ENCODE measurements at places on chromosomes 6 and 20.

DNA sequence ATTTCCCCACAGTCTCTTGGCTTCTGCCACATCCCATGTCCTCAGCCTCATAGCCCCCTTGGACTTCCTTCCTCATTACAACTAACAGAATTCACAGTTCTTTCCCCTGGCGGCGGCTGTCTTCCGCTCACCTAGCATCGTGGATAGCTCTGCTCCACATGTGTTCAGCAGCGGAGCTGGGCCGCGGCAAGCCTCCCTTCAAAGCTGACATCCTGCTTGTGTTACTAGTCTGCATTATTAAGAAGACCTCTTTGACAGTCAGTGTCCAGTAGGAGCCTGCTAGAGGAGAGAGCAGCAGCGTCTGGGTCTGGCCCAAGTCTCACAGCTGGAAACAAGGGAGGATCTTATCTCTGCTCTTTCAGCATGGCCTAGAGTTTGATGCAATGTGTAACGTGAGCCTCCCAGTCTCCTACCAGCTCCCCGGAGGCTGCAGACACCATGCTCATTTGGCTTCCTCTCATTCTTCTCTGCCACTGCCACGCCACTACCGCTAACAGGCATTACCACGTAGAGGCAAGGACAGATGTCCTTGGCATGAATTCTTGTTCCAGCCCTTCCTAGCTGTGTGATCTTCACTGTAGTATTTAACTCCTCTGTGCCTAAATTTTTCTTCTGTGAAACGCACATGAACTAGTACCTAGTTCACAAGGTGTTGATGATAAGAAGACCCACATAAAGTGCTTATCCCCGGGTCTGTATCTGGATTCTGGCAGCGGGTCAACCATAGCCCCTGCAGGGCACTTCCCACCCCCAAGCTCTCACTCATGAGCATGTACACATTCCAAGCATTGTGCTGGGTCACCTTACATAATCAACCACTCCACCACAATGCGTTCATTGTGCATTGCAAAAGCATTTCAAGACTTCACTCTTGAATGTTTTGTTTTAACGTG is 107.1 kb upstream of the BACH2 start:
- no peak for DNase-seq

DNA sequence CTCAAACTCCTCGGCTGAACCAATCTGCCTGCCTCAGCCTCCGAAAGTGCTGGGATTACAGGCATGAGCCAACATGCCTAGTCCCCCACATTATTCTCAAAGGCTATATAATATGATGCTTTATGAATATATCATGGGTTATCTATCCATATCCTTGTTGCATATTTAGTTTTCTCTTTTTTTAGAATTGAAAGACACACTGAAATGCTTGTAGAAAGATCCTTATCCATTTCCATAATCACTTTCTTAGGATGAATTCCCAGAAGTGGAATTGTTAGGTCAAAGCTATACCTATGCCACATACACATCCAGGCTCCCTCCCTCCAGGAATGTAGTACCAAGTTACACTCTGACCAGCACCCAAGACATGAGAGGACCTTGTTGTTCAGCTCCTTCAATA is 2.5 kb upstream of the ARFGEF3 start:
- no peak for DNase-seq

- no peak for DNase-seq
Observed at GRCh38 chr6:94736236-94736635, 841.1 kb upstream of the MANEA start.

- DNase-seq: no peak
Observed at GRCh38 chr20:9236458-9236857, 167.6 kb downstream of the PLCB4 start.

DNA sequence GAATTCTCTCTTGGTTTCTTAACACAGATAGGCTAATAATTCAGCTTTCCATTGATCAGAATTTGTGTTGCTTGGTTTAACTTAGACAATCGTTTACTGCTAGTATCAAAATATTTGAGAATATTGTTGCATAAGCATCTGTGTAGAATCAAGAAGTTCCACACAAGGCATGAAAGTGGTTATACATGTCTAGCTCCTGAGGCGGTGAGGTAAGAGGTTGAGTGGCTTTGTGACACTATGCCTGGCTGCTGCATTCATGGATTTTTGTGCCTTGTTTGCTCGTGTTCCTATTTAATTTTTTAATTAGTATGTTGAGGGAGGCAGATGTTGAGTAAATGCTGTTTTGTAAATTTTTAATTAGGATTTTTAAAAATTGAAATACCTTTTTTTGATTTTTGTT is 10.2 kb downstream of the PKIB start:
- no peak for DNase-seq

DNA sequence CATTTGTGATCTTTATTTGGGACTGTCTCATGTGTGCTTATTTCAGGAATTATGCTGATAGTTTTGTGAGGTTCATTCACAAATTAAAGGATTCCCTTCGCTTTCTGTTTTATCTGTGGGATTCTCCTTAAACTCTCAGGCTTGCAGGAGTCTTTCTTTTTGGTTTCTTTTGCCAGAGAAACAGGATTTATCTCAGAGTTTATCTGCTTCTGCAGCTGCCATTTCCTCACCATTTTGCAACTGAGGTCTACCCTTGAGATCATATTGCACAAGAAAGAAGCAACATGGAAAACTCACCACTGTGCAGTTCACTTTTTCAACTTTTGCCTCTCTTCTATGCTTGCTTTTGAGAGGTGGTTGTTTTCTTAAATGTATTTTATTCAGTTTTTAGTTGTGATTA is 201.0 kb downstream of the PRL start:
- no peak for DNase-seq

DNA sequence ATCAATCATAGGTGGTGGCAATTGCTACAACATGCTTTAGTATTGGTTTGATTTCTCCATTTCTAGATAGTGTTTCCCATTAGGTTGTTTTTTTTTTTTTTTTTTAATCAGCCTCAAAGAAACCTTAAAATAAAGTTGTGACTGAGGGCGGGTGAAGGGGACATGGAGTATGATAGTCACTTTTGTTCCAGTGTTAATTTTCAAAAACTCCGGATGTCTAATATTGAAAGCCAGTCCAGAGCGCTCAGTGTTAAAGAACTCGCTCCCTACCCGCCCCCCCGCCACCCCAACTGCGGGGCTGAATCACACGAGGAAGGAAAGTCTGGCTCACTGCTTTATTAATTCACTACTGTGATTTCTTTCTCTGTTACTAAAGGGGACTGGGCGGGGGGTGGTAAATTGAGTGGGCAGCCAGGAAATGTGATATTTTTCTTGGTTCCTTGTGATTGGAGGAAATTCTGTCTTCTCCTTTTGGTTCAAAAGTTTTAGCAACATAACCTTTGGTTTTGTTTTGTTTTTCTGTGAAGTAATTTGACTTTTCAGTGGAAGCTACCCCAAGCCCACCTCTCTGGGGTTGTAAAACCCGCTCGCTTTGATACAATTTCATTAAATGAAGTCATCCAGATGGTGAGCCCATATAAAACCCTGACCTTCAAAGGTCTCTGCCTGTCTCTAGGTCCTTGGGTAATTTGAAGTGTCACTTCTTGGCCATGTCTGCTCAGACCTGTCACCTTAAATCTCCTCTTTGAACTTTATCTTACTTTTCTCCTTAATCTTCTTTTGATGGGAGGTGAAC is 38.0 kb downstream of the TNFAIP3 start:
- no peak for DNase-seq

DNA sequence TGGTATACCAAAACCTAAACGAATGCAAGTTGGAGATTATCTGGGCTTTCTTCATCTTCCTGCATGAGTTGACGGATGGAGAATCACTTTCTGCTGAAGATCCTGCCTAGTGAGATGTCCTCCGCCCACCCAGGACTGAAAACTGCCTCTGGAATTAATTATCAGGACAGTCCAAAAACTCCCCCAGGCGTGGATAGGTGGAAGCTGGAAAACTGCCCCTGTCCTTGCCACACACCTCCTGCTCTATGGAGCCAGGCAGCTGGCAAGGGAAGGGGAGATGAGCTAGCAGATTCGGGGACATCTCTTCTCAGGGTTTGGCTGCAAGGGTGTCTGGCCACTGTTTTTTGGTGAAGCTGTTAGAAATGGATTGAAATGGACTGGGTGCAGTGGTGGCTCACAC is 89.3 kb upstream of the ZNFX1 start:
- no peak for DNase-seq

GRCh38 chr6:166045173-166045859 is 122.3 kb downstream of the TBXT start:
- no peak for DNase-seq

DNA sequence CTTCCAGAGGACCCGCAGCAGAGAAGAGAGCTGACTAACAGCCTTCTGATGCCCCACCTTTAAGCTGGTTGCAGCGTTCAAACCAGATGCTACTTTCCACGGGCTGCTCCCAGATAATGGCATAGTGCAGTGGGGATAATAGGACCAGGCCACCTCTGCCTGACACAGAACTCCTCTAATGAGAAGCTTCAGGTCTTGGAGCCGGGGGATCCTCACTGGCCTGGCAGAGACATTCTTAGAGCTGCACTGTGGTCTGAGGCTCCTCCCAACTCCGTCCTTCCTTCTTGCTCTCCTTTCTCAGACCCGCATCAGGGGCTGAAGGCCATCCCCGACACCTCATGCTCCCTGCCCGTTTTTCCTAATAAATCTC is 206.6 kb upstream of the MARCKS start:
- no peak for DNase-seq

GRCh38 chr6:140779991-140780596 is 1352.6 kb upstream of the GJE1 start:
- DNase-seq: no peak

- DNase-seq: peak; percentile 42
Observed at GRCh38 chr20:62117658-62118057, 4.6 kb upstream of the LSM14B start.

DNA sequence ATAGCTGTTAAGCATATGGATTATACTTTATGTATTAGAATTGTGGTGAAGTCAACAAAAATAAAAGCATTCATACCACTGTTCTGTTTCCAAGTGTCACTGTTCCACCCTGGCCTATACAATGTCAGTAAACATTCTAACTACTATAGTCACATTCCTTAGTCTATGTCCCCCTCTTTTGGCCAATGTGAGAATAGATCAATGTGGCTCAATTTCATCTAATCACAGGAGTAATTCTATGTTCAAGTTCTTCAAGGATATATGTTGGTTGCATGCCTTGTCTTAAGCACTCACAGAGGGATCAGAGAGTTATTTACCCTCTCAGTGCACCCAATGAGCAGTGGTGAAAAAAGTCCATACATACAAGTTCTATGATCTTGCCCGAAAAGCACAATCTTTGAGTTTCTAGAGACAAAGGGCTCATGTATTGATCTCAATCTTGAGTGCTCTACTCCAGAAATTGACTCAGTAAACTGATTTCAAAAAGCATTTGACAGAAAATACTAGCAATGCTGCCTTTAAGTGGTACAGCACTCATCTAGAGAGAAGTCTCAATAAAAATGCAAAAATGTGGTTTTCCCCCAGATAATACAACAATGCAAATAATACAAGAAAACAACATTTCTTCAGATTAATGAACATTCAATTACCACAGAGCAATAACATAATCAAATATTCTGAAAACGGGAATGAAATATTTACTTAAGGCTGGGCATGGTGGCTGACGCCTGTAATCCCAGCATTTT is 16.5 kb downstream of the SMLR1 start:
- no peak for DNase-seq

GRCh38 chr6:37777272-37777834 is 42.2 kb upstream of the ZFAND3 start:
- DNase-seq: no peak

DNA sequence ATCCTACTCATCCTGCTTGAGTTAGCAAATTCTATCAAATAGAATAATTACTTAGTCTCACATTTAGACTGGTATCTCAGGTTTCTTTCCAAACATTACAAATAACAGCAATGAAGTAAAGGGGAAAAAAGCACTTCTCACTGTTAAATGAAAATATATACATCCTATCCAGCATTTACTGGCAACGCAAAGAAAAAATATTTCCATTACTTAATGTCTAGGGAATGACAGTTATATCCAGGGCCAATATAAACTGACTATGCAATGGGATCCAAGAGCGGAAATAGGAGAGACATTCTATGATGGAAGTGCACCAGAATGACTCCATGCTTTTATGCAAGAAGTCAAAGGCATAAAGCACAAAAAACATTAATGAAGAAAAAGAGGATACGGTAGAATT is 60.3 kb downstream of the ME1 start:
- DNase-seq: no peak

DNA sequence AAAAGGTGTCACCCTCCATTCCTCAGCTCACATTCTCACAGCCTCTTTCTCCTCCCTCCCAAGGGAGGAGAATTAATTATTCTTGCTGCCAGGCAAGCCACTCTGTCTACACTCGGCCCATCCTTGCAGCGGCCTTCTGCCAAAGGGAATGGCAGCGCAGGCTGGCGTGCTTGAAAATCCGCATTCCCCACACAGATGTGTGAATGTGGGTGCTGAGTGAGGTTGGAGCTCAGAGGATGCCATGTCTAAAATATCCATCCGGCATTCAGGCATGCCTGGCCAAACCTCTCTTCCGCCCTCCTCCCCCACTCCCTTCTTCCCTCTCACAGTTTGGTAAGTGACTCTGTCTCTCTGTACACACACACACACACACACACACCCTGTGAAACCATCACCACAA is 27.7 kb downstream of the PNPLA1 start:
- DNase-seq: no peak

- DNase-seq: no peak
Observed at GRCh38 chr6:114862819-114863218, 520.0 kb upstream of the HS3ST5 start.

- DNase-seq: no peak
Observed at GRCh38 chr6:16756660-16757255, 4.5 kb downstream of the ATXN1 start.

DNA sequence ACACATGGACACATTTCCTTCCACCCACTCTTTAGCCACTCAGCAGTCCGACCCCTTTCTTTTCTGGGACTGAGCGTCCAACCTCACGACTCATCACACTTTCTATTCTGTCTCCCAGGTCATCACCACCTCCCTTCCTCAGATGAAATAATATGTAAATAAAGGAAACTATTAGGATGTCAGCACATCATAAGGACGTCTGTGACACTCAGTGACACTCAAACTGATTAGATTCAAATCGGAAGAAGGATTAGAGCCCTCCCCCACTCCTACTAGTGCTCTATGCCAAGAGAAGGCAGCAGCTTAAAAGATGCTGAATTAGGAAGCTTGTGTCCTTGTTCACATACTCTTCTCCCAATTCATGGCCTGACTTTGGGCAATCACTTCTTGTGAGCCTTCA is 113.6 kb downstream of the TNFRSF21 start:
- DNase-seq: no peak

- DNase-seq: no peak
Observed at GRCh38 chr20:645318-646106, 7.5 kb downstream of the SRXN1 start.

- DNase-seq: no peak
Observed at GRCh38 chr6:110341067-110341466, 17.1 kb downstream of the METTL24 start.

- DNase-seq: no peak
Observed at GRCh38 chr20:51828762-51829161, 26.4 kb upstream of the SALL4 start.

GRCh38 chr6:127971945-127972391 is 71.1 kb upstream of the THEMIS start:
- DNase-seq: peak; percentile 13

GRCh38 chr6:46795816-46796215 is 2.6 kb downstream of the MEP1A start:
- no peak for DNase-seq
